ENCODE measurements at places on chromosomes 13 and 19. TPM values are rescaled to one million over a fixed set of nuclear protein-coding genes. Genes with fewer than 3 reads are reported as not detected.

DNA sequence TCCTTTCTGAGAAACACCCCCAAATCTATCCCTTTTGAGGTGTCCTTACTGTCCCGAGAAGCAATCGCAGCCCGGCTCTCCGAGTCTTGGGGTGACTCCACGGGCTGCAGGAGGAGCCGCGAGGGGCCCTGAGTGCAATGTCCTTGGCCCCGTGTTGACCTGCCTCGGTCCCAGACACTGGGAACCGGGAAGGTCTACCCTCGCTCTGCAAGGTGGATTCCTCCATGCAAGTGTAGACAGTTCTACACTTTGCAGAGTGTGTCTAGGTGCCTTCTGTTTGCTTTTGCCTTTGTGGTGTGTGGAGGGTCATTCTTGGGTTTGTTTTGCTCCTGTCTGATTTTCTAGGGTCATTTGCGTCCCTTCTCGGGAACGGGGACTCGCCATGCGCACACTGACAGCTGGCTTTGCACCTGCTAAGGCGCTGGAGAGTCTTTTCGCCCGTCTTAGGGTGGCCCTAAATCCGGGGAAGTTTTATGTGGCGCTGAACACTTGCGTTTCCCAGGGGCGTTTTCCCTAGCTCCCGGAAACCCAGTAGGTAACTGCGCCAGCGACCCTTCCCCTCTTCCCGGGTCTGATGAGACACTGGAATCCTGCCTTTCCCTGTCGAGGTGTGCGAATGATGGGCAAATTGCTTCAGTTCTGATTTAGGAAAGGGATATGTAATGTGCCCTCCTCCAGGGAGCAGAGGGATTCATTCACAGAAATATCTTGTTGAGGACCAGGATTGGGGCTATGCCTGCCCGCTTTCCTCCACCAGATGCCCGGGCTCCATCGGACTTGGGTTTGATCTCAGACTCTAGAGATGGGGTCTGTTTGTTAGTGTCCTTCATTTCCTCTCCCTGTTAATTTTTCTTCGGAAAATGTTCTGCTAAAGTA is 755 bp downstream of the SERTM1 start:
- no peak overlapping the region for H3K27ac ChIP-seq
- no peaks in the 10 kb centered on the region for H3K27me3 ChIP-seq
- H3K36me3 ChIP-seq: no peaks in the 10 kb centered on the region
- DNase-seq: no peak
- H3K4me1 ChIP-seq: no peaks in the 10 kb centered on the region
- no peak overlapping the region for H3K4me3 ChIP-seq

- H3K27ac ChIP-seq: no peak overlapping the region
- no peaks in the 10 kb centered on the region for H3K27me3 ChIP-seq
- no peaks in the 10 kb centered on the region for H3K36me3 ChIP-seq
- H3K4me1 ChIP-seq: no peaks in the 10 kb centered on the region
Observed at GRCh38 chr13:44780591-44781280, 204.6 kb upstream of the TSC22D1 start.

GRCh38 chr19:795073-795611 is 2.1 kb upstream of the PTBP1 start:
- no peak for DNase-seq
- H3K27me3 ChIP-seq: no peaks in the 10 kb centered on the region
- H3K27ac ChIP-seq: no peak overlapping the region

DNA sequence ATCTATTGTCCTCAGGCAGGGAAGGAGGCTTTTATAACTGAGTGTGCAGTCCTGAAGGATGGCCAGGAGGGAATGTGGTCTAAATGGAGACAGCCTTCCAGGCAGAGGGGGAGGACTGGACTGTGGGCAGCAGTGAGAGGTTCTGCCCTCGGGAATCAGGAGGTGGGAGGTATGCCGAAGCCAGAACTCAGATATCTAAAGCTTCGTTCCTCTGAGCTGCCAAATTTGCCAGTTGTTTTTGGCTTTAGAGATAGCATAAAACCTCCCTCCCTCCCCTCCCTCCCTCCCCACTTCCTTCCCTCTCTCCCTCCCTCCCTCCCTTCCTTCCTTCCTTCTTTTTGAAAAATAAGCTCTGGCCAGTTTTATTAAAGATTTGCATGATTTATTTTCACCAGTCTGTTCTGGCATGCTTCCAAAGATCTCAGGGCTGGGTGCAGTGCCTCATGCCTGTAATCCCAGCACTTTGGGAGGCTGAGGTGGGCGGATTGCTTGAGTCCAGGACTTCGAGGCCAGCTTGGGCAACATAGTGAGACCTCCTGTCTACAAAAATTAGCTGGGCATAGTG is 2.4 kb downstream of the MEDAG start:
- H3K27me3 ChIP-seq: peaks cover 5% of the 10 kb centered on the region
- no peaks in the 10 kb centered on the region for H3K4me1 ChIP-seq
- no peaks in the 10 kb centered on the region for H3K36me3 ChIP-seq
- no peak for DNase-seq
- no peak overlapping the region for H3K27ac ChIP-seq

GRCh38 chr13:48081739-48082138 is 13.2 kb downstream of the MED4 start:
- no peak overlapping the region for H3K27ac ChIP-seq
- DNase-seq: no peak
- H3K4me1 ChIP-seq: no peaks in the 10 kb centered on the region
- H3K36me3 ChIP-seq: peaks cover 19% of the 10 kb centered on the region

DNA sequence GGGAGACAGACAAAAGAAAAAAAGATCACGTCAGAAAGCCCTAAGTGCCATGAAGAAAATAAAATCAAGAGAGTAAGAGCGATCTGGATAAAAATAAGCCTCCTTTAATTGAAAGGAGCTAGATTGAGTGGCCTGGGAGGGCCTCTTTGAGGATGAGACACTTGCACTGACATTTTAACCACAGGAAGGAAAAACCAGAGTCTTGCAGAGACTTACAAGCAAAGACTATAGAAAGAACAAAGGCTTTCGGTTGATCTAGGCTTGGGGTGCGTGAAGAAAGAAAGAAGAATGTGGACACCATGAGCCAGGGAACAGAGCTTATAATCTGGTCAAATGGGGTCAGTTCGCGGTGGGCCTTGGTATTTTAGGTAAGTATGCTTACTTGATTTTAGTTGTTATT is 342.7 kb downstream of the COG6 start:
- no peaks in the 10 kb centered on the region for H3K36me3 ChIP-seq
- H3K27me3 ChIP-seq: no peaks in the 10 kb centered on the region
- H3K4me3 ChIP-seq: no peak overlapping the region
- no peak for DNase-seq
- H3K4me1 ChIP-seq: peaks cover 22% of the 10 kb centered on the region

C13orf42 gene
- polyA plus RNA-seq: not detected

GJB6 gene
- polyA plus RNA-seq: 0.20 TPM

MCEMP1 gene
- not detected for polyA plus RNA-seq

SLC46A3 gene
- polyA plus RNA-seq: 39.8 TPM

ZNF208 gene
- 0.08 TPM for polyA plus RNA-seq
